Amniotic stem cell (primary cell): ENCODE measurements at places on chromosomes 11 and 22.

- no peak for DNase-seq
These were observed 644.4 kb downstream of the TBC1D22A start for GRCh38 chr22:47406896-47407295.

GRCh38 chr11:20493340-20493739 lies 105.8 kb downstream of the PRMT3 start:
- no peak for DNase-seq

DNA sequence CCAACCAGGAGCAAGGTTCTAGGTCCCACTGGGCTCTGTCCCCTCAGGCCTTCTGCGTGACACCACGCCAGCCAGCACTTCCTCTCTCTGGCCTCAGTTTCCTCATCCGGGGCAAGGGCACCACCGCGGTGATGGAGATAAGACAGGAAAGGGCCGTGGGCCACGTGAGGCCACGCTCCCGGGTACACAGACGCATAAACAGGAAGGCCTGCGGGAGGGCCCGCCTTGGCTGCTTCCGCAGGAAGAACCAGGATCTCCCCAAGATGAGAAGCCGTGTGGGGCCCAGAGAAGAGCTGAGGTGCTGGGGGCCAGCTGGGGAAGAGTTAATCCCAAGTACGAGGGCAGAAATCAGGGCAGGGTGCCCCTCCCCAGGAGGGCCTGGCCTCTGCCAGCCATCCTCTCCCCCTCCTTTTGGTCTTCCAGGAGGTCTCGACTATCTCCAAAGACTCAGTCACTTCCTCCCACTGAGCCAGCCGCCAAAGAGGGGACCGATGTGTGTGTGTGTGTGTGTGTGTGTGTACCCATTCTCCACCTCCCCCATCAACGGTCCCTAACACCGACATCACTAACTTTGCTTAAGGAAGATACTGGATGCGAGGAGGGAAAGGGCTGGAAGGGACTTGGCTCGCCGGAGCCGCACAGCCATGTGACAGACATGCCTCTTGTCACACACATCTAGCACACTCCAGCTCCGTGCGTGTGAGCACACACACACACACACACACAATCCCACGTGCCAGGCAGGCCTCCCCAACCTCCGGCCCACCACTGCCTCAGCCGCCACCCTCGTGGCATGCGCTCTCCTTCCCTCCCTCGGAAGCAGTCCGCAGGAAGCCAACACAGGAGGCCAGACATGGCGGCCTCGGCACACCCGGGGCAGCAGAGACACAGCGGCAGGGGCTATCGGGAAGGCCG lies 1.4 kb downstream of the MFNG start:
- no peak for DNase-seq

DNA sequence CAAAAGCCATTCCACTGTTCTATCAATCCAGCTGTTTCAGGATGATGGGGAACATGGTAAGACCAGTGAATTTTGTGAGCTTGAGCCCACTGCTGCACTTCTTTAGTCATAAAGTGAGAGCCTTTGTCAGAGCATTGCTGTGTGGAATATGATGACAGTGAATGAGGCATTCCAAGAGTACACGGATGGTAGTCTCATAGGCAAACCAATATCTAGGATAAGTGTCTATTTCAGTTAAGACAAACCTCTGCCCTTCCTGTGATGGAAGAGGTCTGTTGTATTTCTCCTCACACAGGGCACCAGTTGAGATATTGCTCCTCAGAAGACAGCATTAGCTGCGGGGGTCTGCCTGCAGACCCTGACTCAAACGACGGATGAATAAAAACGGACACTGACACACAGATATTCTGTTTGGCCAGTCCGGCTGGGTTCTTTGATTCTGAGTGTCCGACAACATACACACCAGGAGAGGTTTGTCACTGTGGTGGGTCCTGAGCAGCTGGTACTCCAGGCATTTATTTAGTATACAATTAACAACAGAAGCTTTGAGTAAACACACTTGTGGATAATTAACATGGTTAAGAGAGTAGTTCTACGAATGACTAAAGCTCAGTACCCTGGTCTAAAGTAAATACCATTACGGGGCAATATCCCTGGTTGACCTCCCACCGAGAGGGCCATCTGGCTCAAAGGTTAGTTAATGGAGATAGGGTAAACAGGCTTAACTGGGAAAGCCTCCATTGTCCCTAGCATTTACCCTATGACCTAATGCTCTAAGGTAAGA lies 121.7 kb downstream of the ZNF280B start:
- DNase-seq, result no peak

GRCh38 chr11:70668204-70669202 lies 270.2 kb downstream of the CTTN start:
- no peak for DNase-seq

DNA sequence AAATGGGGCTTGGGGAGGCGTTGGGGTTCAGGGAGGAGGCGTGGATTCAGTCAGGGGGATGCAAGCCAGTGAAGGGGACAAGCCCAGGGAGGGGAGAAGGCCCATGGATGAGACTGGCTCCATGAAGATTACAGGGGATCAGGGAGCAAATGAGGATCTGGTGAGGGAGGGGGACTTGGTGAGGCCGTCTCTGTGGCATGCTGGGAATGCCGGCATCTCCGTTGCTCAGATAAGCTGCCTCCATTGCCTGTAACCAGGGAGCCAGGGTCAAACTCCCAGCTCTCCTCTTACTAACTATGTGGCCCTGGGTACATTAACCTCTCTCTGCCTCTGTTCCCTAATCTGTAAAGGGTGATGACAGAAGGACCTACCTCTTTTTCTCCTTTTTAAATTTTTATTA lies 38.7 kb downstream of the TPBGL start:
- no peak for DNase-seq

DNA sequence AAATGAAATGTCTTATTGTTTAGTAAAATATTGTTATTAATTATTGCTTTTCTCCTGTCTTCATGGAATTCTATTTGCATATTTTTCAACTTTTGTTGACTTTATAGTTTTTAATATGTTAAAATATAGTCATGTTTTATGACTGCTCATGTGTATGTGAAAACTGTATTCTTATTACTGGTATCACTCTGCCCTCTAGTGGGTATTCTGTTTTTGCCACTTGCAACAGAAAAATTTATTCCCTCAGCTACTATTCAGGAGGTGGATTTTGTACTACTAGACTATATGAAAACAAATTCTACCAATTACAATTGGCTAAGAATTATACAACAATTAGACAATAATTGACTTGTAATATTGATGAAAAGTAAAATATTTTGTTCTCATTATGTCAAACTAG lies 45.0 kb downstream of the OR4C6 start:
- no peak for DNase-seq

DNA sequence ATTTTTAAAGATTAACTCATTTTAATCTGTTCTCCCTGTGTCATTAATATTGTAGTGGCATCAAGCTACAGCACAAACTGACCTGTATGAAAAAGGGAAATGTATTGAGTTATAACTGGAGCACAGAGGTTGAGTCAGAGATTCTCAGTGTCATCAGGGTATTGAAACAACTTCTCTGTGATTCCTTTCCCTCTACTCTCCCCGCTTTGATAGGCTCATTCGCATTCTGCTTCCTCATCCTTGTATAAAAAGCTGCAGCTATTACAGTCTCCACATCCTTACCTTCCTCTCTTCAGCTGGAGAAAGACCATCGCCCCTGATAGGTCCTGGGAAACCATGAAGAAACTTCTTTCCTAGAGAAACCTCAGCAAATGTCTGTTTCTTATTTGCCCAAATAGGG lies 90.0 kb downstream of the BDNF start:
- no peak for DNase-seq

DNA sequence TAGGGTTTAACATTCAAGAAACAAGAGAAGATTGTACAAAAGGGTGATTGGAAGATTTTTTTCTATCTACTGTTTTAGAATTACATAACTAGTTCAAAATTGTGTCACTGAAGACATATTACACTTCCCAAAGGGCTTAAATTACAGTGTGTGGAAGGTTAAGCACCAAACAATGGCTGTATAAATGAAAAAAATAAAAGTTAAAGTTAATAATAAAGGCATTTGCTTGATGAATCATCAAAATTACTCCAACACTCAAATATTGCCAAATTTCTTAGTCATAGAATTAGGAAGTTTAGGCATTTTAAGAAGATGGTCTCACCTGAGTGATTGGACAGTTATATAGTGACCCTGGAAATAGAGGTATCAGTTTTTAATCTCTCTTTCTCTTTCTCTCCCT lies 227.6 kb upstream of the CARD18 start:
- DNase-seq, result no peak

- DNase-seq, result no peak
These were observed 7.1 kb downstream of the DDX6 start for GRCh38 chr11:118783724-118784495.

DNA sequence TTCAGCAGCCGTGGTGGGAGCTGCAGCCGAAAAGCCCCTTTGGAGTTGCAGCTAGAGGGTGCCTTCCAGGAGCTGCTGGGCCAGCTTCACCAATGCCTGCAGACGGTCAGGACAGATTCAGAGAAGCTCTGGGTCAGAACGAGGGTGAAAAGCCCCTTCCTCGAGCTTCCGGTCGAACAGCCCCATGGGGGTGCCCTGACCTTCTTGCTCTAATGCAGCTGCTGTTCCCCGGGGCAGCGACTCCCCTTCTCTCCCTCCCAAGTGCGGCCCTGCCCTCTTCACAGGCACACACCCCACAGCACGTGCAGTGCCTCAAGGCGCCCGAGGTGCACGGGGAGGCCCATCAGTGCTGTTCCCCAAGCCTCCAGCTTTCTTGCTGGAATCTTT lies 9.6 kb upstream of the IFITM3 start:
- DNase-seq, result no peak

DNA sequence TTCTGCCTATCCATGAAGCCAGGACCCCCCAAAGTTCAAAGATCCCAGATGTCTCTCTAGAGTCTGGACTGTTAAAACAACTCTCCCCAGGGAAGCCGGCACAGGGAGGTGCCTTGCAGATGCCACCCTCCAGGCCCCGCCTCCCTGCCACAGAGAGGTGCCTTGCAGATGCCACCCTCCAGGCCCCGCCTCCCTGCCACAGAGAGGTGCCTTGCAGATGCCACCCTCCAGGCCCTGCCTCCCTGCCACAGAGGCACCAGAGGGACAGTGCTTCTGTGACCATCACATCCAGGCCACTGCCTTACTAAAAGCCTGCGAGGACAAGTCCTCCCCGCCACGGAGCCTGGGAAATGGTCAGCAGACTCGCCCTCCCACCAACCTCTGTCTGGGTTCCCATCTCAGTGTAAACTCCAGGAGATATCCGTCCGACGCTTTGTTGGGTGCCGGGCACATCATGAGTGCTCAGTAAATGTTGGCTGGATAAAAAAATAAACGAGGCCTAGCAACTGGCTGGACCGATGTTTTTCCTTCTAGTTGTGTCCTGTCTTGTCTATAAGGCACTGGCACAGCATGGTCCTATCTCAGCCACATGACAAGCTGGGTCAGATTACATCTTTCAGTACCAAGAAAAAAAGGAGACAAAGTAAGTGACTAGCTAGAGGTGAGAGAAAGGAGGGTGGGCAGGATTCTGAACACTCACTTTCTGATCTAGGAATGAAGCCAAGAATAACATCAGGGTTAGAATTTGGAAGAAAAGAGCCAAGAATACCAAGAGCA lies 91.2 kb upstream of the CSNK2A3 start:
- no peak for DNase-seq
